ENCODE measurements at places on chromosomes 12 and 14. TPM values are rescaled to one million over a fixed set of nuclear protein-coding genes. Genes with fewer than 3 reads are reported as not detected.

- peak; percentile 48 for DNase-seq
Measured at GRCh38 chr14:77707355-77707723, 484 bp downstream of the ALKBH1 start.

GRCh38 chr12:2341871-2342270 is 289.1 kb downstream of the CACNA1C start:
- peak; percentile 38 for DNase-seq

DNA sequence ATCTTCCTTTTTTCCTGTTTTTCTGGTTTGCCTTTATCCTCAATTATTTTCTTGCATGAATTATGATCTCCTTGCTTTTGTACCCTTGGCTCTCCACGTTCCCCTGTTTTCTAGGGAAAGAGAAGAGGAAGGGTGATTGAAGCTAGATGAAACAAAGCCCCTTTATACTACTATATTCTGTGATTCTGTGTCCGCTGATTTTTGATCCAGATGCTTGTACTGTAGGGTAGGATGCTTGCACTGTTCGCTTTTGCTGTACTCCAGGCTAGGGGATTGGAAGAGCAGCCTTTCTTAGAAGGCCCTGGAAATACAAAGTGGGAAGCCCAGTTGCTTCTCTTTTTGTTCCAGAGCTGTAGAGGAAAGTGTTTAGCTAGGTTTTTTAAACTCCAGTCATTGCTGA is 35.1 kb upstream of the KLHDC2 start:
- DNase-seq, result no peak

DNA sequence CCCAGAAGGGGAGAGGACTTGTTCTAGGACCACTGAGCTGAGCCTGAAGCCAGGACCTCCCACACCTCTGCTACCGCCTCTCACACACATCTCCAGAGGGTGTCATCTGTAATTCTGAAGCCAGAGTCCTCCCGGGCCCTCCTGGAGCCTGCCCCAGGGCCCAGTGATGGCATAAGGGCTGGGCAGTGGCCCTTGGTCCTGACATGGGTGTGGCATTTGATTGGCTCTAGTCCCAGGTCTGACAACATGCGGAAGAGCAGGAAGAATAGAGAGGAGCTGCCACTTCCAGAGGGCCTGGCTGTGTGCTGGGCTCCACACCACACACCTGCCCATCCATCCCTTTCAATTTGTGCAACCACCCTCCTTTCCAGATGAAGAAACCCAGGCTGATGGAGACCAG is 144.3 kb upstream of the GSC start:
- DNase-seq, result no peak

GRCh38 chr12:84875241-84875640 is 37.4 kb downstream of the SLC6A15 start:
- DNase-seq, result no peak

- no peak for DNase-seq
Measured at GRCh38 chr12:123743002-123743401, 19.1 kb upstream of the DNAH10 start.

GRCh38 chr12:121137512-121137911 is 4.8 kb downstream of the P2RX7 start:
- DNase-seq, result no peak

DNA sequence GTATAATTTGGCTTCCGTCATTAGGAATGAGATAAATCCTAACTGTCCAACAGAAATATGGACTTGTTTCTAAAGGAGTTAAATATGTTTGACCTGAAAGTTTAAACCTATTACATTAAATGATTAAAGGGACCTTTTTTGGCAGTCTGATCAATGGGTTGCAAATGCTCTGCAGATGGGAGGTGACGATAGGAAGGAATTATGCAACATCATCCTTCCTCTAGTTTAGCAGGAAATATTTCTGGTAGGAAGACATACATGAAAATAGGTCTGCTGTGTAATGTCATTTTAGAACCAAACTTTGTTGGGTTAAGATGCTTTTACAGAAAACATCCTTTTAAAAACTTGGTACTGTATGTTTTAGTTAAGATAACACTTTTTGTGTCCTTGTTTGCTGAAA is 2.6 kb downstream of the LRRC10 start:
- no peak for DNase-seq

NXPH4 gene
- total RNA-seq, result 15.1 TPM

SLCO1C1 gene
- total RNA-seq, result not detected

TEX52 gene
- not detected for total RNA-seq

All from PC-3 (cell line).